ENCODE measurements at places on chromosomes 6 and 20.

DNA sequence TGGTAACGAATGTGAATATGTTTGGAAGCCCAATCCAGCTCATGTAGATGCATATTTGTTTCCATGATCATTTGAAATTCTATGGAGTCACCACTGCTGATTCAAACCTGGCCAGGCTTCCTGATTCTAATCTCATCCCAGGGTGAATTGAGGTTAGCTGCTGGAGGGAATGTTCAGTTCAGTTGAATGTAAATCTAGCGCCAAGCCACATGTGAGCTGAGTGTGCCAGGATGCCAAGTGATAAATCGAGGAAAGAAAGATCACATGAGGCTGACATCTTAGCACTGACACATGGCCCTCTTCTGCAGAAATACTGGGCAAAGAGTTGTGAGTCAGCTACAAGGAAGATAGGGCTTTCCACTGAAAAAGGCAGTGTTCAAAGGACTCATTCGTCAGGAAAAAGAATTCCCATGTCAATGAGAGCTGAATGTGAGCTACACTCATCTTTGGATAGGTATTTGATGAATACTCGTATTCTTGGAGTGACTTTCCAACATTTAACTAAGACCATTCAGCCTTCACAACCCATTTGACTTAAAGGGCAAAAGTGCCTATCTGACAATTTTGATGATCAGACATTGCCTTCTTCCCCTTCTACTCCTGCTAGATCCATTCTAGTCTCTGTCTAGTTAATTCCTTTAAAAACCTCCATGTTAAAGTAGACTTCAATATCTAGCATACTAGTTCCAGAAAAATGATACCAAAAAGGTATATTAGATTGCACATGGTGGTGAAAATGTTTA lies 172.1 kb downstream of the MTFR2 start:
- DNase-seq: no peak

- no peak for DNase-seq
Measured at GRCh38 chr20:53574819-53575218, 18.8 kb downstream of the ZNF217 start.

GRCh38 chr6:136539967-136540652 lies 10.1 kb downstream of the MAP7 start:
- no peak for DNase-seq

DNA sequence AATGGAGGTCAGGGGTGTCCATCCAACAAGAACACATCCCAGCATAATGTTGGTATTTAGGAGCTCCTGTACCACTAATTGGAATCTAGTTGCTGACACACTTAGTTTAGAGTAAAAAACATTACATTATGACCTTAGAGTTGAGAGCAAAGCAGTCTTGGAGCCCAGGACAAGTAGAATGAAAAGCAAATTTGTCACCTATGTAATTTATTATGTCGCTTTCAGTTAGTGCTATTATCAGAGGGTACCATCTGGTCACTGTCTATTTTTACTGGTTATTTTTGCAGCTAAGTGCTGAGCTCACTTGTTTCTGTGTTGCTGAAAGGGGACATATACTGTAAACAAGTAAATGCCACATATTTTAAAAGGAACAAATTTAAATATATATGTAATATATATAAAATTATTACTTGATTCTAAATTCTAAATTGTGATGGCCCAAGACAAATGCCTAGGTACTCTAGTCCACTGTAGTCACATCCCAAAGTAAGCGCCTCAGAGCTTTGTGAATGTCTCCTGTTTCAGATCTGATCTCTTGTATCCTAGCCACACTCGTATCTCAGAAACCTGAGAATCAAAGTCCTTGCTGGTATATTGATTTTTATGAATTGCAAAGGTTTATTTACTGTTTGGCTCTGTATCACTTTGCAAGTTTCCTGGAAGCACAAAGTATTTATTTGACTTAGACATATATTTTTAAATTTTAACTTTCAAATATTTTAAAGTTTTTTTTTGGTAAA lies 148.6 kb upstream of the MAN1A1 start:
- no peak for DNase-seq

DNA sequence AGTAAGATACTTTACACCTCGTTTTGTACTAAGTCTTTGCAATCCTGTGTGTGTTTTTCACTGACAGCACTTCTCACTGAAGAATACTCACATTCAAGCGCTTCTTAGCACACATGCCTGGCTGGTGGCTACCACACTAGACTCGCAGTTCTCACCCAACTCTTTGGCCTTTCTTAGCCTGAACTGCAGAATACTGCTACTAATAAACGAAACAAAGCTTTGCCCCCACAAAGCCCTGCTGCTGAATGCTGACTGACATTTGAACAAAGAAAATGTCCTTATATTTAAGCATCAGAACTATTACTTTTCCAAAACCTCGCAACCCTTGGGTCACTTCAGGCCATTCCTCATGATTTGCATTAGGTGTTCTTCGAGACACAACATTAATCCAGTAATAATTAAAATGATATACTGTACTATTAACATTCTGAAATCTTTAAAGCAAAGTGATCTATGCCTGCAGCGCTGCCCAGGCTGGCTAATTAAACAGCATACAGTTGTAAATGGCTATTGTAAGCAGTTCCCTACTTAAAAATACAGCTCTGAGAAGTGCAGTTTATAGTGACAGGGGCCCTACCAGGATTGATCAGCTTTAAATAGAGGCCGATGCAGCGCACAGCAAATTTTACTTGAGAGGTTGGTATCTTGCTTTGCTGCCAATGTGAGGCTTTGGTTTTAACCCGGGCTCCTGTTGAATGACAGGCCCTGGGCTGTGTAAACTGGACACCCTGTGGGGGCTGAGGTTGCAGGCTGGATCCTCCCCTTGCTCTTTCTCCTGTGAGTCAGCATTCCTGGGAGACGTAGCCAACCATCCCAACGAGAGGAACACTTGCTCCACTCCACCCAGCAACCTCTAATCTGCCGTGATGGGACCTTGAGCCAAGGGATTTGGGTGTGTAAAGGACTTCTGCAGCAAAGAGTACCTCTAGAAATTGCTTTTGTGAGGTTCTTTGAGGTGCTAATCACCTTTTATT lies 899.0 kb downstream of the TFAP2A start:
- no peak for DNase-seq

DNA sequence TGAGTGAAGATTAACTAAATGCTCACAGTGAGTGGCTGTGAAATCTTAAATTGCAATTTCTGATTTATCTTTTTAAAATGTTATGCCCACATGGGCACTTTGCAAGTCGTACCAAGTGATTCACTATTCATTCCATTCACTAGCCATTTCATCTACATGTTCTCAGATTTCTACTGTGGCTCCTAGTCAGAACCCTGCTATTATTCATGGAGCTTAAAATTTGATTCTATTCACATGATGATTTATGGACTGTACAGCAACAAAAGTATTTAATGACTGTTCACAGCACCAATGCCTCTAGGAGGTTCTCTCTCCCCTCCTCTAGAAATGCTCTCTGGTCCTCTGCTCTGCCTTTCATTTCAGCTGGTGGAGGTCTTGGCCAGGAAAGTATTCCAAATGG lies 133.5 kb upstream of the MAP3K7 start:
- DNase-seq: no peak

GRCh38 chr20:54419531-54419930 lies 55.9 kb upstream of the DOK5 start:
- no peak for DNase-seq

- no peak for DNase-seq
Measured at GRCh38 chr6:20708367-20709124, 174.3 kb downstream of the CDKAL1 start.

- no peak for DNase-seq
Measured at GRCh38 chr20:36728986-36729385, 16.9 kb downstream of the NDRG3 start.

DNA sequence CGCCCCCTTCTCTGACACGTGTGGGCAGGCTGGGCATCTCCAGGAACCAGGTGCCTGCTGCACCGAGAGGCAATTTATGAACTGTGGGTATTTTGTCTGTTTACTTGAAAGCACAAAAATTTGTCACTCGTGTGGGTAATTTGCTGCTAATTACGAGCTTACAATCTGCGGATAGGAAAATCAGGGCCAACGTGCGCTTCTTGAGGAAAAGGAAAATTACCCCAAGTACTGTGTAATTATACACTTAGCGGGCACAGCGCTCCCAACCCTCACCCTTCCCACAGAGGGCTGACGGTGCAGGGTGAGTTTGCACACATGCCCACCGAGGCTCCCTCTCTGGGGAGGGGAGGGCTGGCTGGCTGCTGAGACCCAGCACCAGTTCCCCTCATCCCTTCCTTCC lies 25.3 kb upstream of the MDGA1 start:
- DNase-seq: no peak

- no peak for DNase-seq
Measured at GRCh38 chr6:169157197-169158148, 96.2 kb downstream of the THBS2 start.

- DNase-seq: no peak
Measured at GRCh38 chr20:23088866-23089265, 2.7 kb upstream of the CD93 start.

DNA sequence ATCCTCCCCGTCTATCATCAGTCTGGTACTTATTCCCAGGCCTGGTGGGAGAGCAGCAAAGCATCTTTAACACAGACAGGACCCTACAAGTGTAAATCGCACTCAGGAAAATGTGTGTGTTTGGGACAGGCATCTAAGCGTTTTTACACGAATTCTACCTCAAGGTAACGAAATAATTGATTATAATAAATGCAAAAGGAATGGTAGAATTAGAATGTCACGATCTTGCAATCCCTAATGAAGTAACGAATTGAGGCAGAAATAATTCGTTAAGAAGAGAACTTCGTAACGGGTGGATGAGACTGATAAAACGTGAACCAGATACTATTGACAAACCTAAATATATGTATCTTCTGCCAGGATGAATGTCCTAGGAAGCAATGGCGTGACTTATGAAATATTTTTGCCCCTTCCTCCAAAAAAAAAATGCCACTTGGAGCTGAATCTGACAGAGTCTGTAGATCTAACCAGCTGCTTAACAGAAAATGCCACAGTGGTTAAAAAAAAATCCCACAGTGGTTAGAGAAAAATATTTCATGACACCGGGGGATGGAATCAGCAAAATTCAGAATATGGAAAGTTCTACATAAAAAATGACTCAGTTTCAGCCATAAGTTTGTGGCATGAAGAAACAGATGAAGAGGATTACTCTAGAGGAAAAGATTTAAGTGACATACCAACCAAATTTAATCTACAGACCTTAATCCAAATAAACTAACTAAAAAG lies 68.7 kb downstream of the F13A1 start:
- no peak for DNase-seq

DNA sequence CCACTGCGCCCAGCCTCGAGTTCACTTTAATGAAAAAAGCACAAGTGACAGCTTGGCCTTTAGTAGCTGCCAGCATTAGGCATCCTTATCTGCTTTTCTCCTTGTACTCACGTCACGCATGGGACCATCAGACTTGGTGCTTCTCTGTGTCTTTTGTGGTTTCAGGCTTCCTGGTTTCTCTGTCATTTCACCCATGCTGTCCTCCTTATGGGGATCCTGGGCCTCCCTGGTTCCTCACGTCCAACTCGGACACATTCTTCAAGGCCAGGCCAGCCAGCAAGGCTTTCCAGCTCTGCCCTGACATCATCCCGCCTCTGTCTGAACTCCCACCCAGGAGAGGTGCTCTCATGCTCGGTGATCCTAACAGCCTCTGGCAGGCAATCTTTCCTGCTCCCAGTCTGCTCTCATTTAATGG lies 83.2 kb downstream of the TIAM2 start:
- no peak for DNase-seq

- DNase-seq: no peak
Measured at GRCh38 chr6:45880676-45881075, 135.0 kb downstream of the CLIC5 start.

DNA sequence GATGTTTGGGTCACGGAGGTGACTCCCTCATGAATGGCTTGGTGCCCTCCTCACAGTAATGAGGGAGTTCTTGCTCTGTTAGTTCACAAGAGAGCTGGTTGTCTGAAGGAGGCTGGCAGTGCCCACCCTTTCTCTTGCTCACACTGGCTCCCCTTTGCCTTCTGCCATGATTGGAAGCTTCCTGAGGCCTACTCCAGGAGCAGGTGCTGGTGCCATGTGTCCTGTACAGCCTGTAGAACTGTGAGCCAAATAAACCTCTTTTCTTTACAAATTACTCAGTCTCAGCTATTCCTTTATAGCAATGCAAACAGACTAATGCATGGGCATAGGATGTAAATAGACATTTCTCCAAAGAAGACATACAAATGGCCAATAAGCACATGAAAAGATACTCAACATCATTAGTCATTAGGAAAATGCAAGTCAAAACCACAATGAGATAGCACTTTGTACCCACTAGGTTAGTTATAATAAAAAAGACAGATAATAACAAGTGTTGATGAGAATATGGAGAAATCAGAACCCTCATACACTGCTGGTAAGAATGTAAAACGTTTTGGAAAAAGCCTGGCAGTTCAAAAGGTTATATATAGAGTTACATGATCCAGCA lies 17.7 kb downstream of the C20orf203 start:
- no peak for DNase-seq

All from activated CD4-positive, CD25-positive, alpha-beta regulatory T cell treated with anti-CD3 and anti-CD28 coated beads, Interleukin-2, amount 50 U/mL, for 16 hours (primary cell).